ENCODE measurements at places on chromosomes 11 and 22. TPM values are rescaled to one million over a fixed set of nuclear protein-coding genes. Genes with fewer than 3 reads are reported as not detected.

The OR8B8 gene
- not detected for total RNA-seq

The APOBEC3B gene
- 15.6 TPM for total RNA-seq

The KCTD17 gene
- 32.7 TPM for total RNA-seq

The KBTBD3 gene
- 5.7 TPM for total RNA-seq

The SCGB2A2 gene
- total RNA-seq: not detected

The SYT8 gene
- 3.5 TPM for total RNA-seq

The MED15 gene
- 59.3 TPM for total RNA-seq

The WBP2NL gene
- total RNA-seq: 0.44 TPM

The SHISA8 gene
- total RNA-seq: 0.62 TPM
